ENCODE measurements at places on chromosomes 7 and 10.

GRCh38 chr7:139844779-139845442 lies 15.8 kb downstream of the TBXAS1 start:
- no peak for DNase-seq

GRCh38 chr10:98528166-98528804 lies 81.5 kb upstream of the HPS1 start:
- DNase-seq: no peak

DNA sequence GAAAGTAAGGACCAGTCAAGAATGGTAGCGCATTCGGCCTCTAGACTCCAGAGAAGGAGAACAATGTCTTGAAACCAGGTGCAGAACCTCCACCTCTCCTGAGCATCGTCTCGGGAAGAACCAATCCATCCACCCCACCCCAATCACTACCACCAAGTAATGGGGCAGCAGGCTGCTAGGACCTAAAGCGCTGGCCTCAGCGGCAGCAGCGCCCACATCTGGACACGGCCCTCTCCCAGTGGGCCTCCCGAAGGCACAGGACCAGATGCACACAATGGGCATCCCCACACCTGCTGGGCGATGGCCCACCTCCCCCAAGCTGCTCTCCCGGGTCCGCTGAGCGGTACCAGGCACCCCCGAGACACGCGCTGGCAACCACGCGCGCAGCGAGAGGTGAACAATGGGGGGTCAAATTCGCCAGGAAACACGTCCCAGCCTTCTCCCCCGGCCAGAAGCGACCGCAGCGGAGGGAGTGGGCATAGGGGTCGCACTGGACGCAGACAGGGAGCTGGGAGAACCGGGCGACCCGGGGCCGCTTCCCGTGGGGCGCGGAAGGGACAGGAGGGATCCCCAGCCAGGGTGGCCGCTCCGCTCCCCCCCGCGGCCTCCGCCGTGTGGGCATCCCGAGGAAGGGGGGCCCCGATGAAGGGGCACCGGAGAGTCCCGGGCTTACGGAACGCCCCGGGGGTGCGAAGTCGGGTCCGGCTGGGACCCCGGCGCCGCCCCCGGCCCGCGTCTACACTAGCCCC lies 506 bp downstream of the CTTNBP2 start:
- DNase-seq: no peak

DNA sequence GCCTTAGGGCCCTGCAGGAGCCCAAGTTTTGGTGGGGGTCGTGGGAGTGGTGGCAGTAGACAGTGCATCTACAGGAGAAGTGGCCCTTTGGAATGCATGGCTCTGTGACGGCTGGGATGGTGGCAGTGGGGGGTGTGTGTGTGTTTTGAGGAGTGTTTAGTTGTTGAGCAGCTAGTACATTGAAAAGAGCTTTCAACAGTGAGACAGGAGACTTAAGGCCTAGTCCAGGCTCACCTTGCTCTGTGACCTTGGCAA lies 27.1 kb downstream of the ZNF775 start:
- no peak for DNase-seq

GRCh38 chr10:48598243-48598935 lies 6.5 kb downstream of the ARHGAP22 start:
- DNase-seq: no peak

DNA sequence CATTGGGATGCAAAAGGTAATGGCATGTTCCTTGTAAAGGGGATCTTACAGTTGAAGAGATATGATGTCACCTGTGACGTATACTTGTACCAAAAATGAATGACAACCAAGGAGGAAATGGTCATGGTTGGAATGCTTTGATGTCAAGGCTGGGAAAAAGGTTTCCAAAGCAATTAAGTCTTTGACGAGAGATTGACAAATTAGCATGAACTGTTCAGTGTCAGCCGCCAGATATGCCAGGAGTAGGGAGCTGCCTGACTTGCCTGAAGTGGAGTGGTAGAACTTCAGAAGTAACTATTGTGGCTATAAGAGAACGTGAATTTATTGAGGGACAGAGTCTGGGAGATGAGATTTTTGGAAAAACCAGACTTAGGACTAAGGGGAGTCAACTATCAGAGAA lies 88.1 kb downstream of the SEPTIN7 start:
- no peak for DNase-seq

- no peak for DNase-seq
Measured at GRCh38 chr7:124489925-124490324, 275.7 kb downstream of the GPR37 start.

DNA sequence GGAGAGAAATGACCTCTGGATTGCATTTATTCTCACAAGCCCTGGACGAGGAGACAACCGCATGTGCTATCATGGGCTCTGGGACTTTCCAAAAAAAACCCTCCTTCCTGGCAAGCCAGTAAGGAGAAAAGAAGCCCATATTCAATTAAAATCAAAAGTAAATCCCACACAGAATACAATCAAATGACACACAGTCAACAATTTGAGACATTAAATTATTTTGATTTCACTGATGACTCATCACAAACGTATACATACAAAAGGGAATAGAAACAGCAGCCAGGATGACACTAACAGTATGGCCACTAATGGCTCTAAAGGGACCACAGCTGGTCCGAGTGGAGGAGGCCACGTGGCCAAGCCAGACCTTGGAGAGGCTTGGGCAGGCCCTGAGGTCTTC lies 24.9 kb downstream of the LRRC20 start:
- DNase-seq: no peak

DNA sequence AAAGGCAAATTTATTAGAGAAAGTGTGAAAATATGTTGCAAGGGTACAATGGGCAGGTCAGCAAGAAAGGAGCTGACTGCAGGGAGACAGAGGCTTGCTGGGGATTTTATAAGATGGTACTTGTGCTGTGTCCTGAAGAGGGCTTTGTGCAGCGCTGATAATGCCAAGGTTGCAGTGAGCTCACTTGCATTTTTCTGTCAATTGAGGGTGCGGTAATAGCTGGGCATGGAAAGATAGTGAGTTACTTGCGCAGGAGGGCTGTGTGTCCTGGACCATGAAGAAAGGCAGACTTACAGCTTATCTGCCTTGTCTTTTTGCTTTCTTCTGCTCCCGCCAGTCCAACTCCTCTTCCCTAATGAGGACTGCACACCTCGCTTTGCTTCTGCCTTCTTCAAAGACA lies 12.5 kb downstream of the CDC123 start:
- DNase-seq: no peak

GRCh38 chr10:18268005-18268404 lies 127.8 kb downstream of the CACNB2 start:
- no peak for DNase-seq

GRCh38 chr7:130794619-130794922 lies 60.6 kb upstream of the KLF14 start:
- no peak for DNase-seq

GRCh38 chr10:60495338-60496055 lies 105.8 kb upstream of the ANK3 start:
- DNase-seq: no peak

GRCh38 chr10:21514129-21514817 lies 11.2 kb downstream of the SKIDA1 start:
- no peak for DNase-seq

DNA sequence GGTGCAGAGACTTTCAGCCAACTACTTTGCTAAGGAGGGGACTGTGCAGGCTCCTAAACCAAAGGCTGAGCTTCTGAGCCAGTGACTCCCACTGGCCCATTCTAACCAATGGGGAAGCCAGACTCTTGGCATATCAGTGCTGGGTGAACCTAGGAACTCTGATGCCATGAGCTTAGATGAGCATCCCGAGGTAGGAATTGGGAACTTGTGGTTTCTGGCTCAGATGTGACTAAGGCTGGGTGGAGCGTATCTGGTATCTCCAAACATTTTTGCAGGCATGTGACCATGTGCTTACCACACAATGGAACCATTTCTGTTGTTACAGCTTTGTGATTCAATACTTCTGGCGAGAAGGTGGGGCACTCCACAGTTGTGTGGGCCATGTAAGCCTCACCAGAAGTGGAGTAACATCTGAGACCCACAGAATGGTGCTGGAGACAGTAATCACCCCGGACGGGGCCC lies 2.5 kb upstream of the AVPI1 start:
- DNase-seq: no peak

DNA sequence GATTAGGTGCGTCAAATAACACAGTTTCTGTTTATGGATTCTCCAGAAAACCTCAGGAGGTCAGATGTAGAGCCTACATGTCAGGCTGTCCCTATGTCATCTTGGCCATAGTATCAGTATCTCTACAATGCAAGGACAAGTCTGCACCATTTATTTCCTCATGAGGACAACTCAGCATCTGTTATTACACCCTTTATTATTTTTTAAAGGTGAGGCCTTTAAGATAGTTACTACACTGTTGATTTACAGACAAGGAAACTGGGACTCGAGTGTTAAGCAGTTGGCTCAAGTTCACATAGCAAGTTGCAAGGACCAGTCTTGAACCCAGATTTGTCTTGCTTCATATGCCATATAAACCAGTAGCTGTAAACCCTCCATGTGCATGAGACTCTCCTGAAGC lies 23.2 kb upstream of the PPA1 start:
- DNase-seq: no peak

- DNase-seq: no peak
Measured at GRCh38 chr7:42232275-42232674, 4.7 kb downstream of the GLI3 start.

DNA sequence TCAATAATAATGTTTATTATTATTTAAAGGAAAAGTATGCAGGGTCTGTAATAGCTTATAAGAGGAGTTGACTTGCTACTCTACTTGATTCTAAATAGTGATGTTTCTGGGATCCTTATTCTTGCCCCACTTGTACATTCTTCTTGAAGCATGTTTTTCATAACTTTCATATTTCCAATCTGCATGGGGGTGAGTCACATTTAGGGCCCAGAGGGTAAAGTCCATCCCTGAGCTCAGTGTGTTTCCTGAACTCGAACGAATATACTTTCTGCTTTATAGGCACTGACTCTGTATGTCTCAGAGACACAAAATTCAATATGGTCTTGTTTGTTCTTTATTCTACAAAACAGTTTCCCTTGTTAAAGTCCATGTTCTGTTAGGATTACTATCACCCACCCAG lies 61.0 kb upstream of the SMIM30 start:
- DNase-seq: no peak

GRCh38 chr7:137258552-137258951 lies 85.0 kb downstream of the PTN start:
- no peak for DNase-seq

GRCh38 chr10:78993261-78993945 lies 75.4 kb upstream of the ZMIZ1 start:
- DNase-seq: no peak

DNA sequence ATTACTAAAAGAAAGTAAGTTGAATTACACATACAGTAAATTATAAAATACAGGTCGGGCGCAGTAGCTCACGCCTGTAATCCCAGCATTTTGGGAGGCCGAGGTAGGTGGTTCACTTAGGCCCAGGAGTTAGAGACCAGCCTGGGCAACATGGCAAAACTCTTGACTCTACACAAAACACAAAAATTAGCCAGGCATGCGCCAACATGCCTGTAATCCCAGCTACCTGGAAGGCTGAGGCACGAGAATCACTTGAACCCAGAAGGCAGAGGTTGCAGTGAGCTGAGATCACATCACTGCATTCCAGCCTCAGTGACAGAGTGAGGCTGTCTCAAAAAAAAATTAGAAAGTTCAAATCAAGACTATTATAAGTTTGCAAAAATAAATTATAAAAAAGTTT lies 174.9 kb downstream of the GALNT11 start:
- DNase-seq: no peak

GRCh38 chr10:63799521-63800300 lies 278.5 kb downstream of the REEP3 start:
- DNase-seq: no peak

DNA sequence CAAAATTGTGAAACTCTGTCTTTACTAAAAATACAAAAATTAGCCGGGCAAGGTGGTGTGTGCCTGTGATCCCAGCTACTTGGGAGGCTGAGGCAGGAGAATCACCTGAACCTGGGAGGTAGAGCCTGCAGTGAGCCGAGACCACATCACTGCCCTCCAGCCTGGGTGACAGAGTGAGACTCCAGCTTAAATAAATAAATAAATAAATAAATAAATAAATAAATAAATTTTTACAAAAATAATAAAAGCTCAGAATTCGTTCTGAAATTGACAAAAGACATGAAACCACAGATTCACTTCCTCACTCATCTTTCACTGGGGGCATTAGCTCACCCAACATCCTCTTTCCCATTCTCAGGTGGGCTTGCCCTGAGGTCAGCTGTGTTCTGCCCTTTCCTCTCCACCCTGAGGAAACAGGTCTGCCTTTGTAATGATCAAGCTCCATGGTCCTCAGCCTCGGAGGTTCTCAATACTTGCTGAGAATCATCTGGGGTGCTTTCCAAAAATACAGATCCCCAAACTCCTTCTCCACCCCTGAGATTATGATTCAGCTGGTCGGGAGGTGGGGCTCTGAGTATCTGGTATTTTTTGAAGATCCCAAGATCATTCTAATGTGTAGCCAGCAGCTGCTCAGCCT lies 29.2 kb upstream of the APBB1IP start:
- no peak for DNase-seq

- DNase-seq: no peak
Measured at GRCh38 chr7:104208421-104208780, 588 bp upstream of the ORC5 start.

DNA sequence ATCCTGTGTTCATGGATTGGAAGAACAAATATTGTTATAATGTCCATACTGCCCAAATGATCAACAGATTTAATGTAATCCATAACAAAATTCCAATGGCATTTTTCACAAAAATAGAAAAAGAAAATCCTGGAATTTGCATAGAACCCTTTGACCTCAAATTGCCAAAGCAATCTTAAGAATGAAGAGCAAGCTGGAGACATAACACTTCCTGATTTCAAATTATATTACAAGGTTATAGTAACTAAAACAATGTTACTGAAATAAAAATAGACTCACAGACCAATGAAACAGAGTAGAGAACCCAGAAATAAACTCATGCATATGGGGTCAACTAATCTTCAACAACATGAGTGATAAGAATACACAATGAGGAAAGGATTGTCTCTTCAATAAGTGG lies 302.5 kb downstream of the PHTF2 start:
- no peak for DNase-seq

- DNase-seq: no peak
Measured at GRCh38 chr10:35570397-35570796, 34.7 kb upstream of the GJD4 start.

GRCh38 chr10:6350609-6351008 lies 147.9 kb downstream of the PFKFB3 start:
- no peak for DNase-seq

DNA sequence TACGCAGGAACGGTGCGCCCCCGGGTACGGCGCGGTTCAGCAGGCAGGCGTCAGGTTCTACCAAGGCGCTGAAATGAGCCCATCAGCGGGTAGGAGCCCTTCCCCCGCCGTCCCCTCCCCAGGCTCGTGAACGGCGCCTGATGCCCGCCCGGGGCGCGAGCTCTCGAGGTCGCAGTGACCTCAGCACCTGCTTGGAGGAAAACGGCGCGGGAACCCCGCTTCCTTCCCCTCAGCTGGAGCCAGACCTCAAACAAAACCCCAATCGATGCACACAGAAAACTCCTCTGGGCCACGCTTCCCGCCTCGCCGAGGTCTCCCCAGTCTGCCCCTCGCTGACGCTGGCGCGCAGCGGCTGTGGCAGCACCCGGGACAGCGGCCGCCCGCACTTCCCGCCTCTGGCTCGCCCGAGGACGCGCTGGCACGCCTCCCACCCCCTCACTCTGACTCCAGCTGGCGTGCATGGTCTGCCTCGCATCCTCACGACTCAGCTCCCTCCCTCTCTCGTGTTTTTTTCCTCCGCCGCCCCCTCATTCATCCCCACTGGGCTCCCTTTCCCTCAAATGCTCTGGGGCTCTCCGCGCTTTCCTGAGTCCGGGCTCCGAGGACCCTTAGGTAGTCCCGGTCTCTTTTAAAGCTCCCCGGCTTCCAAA lies 514 bp upstream of the GAD2 start:
- DNase-seq: no peak

All from activated T-helper 1 cell treated with anti-CD3 and anti-CD28 coated beads, Interleukin-2, amount 50 U/mL, for 16 hours (primary cell).